ENCODE measurements at places on chromosomes 12 and 14.

GRCh38 chr12:3670083-3670620, 82.8 kb downstream of the CRACR2A start:
- no peak for DNase-seq

- DNase-seq = no peak
Observed at GRCh38 chr14:65170318-65170717, 68.0 kb upstream of the MAX start.

DNA sequence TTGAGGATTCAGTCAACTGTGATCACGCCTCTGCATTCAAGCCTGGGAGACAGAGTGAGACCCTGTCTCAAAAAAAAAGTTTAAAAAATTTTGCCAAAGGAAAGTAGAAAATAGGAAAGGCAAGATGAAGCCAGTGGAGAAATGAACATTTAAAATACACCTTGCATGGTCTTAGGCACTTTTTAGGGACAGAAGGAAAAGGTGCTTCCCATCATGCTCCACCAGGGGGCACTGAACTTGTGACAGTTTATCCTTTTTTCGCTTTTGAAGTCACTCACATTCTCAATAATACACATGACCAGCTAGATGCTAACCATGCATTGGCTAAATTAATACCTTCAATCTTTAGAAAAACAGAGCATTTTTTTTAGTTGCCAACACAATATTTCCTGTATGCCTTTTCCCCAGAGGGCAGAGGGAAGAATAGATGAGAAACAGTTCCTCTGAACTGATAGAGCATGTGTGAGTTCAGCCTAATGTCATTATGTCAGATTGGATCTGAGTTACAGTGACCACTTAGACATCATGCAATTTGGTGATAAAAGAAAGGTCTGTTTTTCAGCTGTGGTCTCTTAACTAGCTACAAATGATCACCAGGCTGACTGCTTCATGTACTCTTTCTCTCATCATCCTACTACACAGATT, 221.8 kb upstream of the SSTR1 start:
- DNase-seq = peak; percentile 37

DNA sequence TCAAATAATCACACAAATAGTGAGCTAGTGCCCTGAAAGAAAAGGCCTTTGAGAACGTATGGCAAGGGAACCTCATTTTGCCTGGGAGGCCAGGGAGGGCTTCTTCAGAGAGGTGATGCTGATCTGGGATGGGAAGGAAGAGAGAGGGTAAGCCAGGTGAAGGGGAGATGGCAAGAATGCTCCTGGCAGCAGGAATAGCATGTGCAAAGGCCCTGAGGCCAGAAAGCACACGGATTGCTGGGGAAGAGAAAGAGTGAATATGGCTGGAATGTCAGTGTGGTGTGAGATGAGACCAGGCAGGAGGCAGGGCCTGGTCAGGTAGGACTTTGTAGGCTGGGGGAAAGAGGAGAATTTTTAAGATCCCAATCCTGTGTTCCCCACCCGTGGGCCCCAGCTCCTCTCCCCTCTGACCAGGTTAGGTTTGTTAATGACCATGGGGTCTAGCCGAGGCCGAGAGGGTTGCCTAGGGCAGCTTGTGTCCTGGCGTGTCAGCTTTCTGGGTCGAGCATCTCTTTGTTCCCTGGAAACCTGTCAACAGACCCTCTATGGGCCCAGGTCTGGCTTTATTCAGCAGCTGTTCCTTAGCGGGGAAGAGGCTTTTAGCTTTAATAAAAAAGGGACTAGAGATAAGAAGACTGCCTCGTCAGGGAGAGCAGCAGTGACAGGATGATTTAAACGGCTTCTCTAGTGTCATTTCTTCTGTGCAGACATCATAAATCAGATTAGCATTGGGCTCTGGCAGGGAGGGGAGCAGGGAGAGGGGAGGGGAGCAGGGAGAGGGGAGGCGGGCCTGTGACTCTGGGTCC, 123.4 kb downstream of the ADCK1 start:
- DNase-seq = no peak

- no peak for DNase-seq
Observed at GRCh38 chr12:130074661-130075406, 87.4 kb upstream of the FZD10 start.

DNA sequence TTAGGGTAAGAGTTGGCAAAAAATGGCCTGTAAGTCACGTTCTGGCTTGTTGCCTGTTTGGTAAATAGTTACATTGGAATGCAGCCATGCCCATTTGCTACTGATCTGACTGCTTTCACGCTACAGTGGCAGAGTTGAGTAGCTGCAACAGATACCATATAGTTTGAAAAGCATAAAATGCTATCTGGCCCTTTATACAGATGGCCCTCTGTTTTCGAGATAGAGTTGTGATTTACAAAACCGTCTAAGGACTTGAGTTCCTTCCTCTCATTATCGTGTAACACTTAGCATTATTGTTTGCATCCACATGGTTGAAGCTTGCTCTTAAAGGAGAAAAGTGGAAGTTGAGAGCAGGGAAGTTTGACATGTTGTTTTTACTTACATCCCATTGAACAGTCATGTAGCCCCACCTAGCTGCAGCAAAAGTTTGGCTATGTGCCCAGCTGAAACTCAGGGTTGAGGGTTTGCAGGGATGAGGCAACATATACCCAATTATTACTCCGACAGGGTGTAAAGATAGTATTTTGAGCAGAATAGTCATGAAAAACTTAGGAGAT, 11.3 kb upstream of the SCFD1 start:
- peak; percentile 92 for DNase-seq

GRCh38 chr14:41313196-41313595, 293.5 kb upstream of the LRFN5 start:
- DNase-seq = no peak

GRCh38 chr14:53711205-53711604, 245.4 kb downstream of the BMP4 start:
- no peak for DNase-seq

DNA sequence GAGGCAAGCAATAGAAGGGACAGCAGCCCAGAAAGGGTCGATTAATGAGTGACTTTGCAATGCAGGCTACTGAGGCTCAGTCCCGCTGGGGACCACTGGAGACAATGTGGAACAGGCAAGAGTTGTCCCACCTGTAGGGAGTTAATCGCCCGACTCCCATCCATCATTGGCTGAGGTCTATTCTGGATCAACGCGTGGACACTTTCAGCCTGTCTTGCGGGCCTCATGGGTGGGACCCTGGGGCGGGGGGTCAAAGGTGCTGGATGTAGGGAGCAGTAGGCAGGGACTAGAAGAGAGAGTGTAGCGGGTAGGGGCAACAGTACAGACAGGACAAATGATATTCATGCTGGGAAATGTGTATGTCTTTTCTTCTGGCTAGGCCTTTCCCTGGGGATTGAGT, 6.1 kb downstream of the IFI27L2 start:
- no peak for DNase-seq

GRCh38 chr12:70849265-70849960, 71.1 kb downstream of the PTPRR start:
- no peak for DNase-seq

GRCh38 chr12:132514838-132515237, 24.9 kb downstream of the FBRSL1 start:
- no peak for DNase-seq

- no peak for DNase-seq
Observed at GRCh38 chr14:43001731-43002130, 1395.1 kb downstream of the LRFN5 start.

DNA sequence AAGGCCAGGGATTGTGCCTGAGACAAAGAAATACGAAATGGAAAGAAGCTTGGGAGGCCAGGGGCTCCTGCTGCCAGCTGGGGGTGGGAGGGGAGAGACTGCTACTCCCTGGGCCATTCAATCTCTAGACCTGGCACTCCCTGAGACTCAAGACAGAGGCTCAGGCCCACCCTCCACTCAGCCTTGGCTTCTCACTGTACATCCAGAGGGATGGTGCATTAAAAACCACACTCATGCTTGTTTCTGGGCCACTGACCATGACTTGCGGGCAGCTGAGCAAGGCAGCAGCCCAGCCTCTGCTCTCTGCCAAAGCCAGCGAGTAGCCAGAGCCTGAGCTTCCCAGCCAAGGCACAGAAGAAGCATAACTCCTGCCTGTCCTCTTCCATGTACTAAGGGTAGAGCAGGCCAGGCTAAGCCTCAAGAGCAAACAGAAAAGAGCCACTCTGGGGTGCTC, 41.5 kb downstream of the PITPNM2 start:
- no peak for DNase-seq

GRCh38 chr12:123034022-123034541, 53.6 kb downstream of the ARL6IP4 start:
- no peak for DNase-seq

DNA sequence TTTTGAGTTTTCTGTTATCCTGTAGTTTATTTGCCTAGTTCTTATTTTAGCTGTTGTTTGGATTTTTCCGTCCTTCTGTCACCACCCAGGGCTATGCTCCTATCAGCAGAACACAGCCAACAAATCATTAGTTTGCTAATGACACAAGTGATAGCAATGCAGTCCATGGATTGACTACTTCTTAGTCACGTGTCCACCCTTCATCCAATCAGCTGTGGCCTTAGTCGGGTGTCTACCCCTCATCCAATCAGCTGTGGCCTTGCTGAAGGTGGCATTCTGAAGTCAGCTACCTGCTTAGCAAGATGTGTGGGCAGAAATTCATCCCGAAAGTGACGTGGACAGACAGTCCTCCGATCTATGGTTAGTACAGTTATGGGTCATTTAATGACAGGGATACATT, 182.3 kb downstream of the GALC start:
- DNase-seq = no peak

Data from NCI-H1092 (cell line).